Activated CD4-positive, alpha-beta memory T cell treated with anti-CD3 and anti-CD28 coated beads, Interleukin-2, amount 10 ng/mL, durations not matched to agents 7 days and 5 days (primary cell): ENCODE measurements at places on chromosomes 3 and 15.

GRCh38 chr15:65824031-65824743 is 32.1 kb upstream of the DENND4A start:
- no peak for DNase-seq

DNA sequence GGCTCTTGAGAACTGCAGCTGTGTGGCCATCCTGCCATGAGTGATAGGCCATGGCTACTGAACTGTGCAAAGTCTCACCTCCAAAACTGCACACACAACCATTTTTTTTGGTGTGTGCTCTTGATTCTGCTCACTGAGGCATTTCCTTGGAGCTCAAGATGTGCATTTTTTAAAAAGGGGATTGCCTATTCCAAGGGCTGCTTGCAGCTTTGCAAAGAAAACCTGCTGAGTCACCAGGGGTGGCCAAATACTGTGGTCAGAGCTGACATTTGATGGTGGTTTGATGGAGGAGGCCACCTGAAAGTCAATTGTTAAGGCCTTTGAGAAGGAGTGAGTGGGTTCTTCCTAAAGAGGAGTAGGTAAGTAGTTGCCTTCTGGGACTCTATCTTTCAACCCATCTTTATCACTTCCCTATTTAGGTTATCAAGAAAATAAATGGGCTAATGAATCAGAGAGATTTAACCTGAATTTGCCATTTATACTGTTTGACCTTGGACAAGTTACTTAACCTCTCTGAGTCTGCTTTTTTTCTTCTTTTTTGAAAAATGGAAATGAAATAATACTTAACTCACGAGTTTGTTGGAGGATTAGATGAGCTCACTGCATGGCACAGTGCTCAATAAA is 87.9 kb downstream of the CHST2 start:
- DNase-seq: no peak

- no peak for DNase-seq
Observed at GRCh38 chr3:35970793-35971192, 331.5 kb downstream of the ARPP21 start.

GRCh38 chr3:42247576-42248027 is 18.4 kb downstream of the CCK start:
- peak; percentile 59 for DNase-seq

DNA sequence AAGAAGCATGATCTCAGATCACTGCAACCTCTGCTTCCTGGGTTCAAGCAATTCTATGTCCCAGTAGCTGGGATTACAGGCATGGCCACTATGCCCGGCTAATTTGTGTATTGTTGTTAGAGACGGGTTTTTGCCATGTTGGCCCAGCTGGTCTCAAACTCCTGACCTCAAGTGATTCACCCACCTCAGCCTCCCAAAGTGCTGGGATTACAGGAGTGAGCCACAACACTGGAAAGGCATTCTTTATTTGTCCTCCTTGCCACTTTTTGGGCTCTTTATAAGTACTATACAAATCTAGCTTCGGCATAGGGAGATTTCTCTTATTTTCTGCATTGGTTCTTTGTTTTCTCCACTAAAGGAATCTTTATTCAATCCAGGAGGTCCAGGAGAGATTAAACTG is 18.6 kb downstream of the CMTM8 start:
- DNase-seq: no peak
